ENCODE measurements at places on chromosomes 5 and 9.

DNA sequence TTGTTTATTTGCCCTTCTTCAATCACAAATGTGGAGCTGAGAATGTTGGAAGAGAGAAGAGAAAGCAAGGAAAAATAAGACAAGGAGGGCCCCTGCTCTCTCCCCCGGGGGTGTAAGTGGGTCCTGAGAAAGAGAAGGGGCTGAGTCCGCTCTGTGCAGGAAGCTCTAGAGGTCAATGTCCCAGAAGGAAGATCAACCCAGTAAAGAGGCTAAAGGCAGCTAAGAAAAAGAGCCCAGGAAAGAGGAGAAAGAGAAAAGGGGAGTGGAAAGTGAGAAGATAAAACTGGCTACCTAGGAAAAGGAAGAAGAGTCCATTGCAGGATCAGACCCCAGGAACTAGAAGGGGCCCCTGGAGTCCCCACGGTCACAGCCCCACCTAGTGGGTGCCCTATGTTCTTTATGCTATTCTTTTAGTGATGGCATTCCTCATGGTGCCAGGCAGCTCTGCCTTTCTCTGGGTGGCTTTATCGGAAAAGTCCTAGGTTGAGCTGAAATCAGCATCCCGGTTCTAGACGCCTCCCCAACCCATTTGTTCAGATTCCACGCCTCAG is 583.4 kb downstream of the ACTL7B start:
- DNase-seq: no peak

GRCh38 chr5:53884844-53885243 is 324.4 kb downstream of the NDUFS4 start:
- DNase-seq: no peak

DNA sequence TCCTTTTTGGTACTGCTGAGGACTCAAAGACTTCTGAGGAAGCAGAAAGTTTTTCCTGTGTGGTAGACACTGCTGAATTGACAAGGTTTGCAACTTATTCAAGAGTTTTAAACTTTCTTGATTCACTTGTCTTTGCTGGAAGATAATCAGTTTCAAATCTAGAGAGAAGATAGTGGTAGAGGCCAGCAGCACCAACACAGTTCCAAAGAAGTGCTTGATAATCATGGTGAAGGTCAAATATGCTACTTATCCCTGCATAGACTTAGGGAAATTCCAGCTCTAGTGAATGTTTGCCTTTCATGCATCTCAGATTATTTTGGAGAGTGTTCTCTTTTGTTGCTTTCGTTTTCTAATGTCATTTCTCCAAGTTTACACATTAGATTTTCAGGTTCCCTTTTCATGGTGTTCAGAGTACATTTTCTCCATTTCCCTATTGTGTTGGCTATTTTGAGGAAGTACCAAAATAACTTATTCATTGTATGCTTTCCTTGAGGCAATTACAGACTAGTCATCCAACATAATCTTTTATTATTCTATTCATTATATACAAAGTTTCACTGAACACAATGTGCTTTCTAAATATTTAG is 550 bp downstream of the IFNE start:
- DNase-seq: no peak

DNA sequence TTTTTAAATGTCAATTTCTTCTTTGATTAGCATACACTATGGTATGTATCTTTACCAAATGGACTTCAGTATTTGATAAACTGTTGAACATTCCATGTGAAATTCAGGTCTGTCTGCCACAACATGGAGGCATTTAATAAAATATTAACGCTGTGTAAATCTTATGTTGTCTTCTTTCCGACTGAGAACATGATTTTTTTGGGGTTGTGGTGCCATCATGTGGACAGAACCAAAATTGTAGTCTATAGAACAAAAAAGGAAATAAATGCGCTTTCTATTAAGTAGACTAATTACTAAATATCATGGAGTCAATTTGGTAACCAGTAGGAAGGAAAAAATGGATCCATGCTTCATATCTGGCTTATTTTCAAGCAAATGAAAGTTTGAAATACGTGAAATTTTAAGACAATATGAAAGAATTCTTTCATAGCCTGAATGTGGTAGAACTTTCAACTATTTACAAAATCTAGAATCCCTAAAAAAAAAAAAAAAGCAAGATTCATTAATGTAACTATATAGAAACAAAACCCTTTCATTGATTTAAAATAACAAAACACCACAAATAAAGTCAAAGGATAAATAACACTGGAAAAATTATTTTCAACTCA is 2.8 kb upstream of the PLK2 start:
- no peak for DNase-seq

GRCh38 chr5:111478266-111478665 is 34.1 kb downstream of the STARD4 start:
- no peak for DNase-seq

GRCh38 chr9:88342246-88342645 is 46.0 kb upstream of the SPIN1 start:
- DNase-seq: no peak

- no peak for DNase-seq
Measured at GRCh38 chr5:12910641-12911040, 1006.4 kb upstream of the CTNND2 start.

DNA sequence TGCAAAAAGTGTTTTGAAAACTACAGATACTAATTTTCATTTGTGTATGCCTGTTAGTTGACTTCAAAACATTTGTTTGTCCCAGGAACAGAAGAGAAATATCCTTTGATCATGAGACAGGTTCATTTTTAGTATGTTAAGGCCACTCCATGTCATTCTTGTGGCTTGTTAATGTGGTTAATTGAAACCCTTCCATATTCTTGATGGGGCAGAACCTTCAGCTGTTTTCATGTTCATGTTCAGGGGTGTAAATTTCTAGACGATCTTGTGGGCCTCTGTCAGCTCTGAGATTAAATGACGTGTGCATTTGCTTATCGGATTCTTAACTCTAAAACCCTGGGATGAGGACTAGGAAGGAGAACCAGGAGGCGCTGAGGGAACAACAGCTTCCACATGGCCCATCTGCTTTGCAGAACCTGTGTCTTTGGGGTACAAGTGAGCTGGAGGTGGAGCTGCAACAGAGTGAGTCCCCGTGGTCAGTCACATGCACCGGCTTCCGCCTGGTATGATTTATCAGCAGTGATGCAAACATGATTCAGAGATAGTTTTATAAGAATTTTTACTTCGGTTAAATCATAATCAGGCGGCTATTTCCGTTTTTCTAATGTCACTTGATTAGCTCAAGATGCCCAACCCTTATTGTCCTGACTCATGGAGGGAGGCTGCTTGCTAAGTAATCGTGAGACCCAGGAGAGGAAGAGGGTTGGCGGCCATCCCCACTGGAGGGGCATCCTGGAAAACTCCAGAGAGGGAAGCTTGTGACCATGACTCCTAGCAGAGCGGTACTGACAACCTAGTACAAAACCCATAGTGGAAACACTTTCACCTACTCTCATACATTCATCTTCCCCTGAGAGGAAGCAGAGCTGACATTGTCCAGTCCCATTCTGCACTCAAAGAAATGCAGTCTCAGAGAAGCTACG is 138.4 kb downstream of the C9orf152 start:
- DNase-seq: no peak

- DNase-seq: no peak
Measured at GRCh38 chr5:110956913-110957813, 114.3 kb upstream of the TSLP start.

Measured in activated T-cell treated with anti-CD3 and anti-CD28 coated beads, Interleukin-2, amount 50 U/mL, for 48 hours (primary cell).